IPS DF 6.9 (cell line): ENCODE measurements at places on chromosomes 16 and 17.
A peak's percentile ranks its signal among the peaks of the same experiment; 100 is the strongest.

DNA sequence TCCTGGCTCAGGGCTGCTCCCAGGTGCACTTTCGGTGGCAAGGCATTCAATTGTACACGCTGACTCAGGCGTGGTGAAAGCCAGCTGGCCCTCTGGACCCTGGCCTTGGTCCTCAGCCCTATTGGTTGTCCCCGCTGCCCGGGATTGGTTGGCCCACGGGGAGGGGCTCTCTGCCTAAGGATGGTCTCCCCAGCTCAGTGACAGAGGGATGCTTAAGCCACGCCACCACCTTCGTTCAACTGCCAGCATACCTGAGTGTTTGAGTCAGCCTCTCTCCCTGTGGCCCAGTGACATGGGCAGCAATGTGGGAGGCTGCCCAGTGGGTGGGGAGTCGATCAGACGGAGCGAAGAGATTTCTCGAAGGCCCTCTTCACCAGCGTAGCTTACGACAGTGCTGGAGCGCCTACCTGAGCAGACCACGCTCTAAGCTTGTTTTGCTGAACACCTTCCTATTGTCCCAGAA, 30.3 kb downstream of the IRF8 start:
- H3K4me3 ChIP-seq, result no peak overlapping the region
- H3K27ac ChIP-seq, result no peak overlapping the region
- no peaks in the 10 kb centered on the region for H3K36me3 ChIP-seq
- no peak for DNase-seq

DNA sequence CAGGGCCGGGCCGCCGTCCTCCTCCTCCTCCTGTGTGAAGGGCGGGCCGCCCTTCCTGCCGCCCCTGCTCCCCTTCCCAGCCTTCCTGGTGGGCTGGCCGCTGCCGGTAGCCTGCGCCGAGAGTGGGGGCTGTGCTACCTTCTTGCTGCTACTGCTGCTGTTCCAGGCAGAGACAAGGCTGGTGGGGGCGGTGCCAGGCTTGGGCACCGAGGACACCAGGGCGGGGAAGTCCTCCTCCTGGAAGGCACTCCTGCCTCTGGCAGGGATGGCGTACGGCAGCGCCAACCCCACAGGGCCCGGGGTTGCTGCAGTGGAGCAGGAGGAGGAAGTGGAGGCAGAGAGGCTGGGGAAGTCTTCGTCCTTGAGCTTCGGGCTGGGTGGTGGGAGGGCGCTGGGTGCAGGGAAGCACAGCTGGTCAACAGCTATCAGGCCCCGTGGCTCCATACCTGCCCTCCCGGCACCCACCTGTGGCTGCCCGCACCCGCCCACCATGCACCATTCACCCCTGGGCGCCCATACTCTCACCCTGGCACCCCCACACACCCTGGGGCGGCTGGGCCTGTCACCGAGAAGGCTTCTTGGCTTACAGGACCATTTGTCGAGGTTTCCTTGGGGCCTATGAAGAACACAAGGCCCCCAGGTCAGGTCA, 9.6 kb downstream of the ZNF598 start:
- no peak overlapping the region for H3K27ac ChIP-seq
- peaks cover 4% of the 10 kb centered on the region; the same call in 1 of the 2 replicates for H3K4me1 ChIP-seq
- no peak overlapping the region for H3K4me3 ChIP-seq
- no peaks in the 10 kb centered on the region for H3K27me3 ChIP-seq
- no peak for DNase-seq
- peaks cover 49% of the 10 kb centered on the region for H3K36me3 ChIP-seq

DNA sequence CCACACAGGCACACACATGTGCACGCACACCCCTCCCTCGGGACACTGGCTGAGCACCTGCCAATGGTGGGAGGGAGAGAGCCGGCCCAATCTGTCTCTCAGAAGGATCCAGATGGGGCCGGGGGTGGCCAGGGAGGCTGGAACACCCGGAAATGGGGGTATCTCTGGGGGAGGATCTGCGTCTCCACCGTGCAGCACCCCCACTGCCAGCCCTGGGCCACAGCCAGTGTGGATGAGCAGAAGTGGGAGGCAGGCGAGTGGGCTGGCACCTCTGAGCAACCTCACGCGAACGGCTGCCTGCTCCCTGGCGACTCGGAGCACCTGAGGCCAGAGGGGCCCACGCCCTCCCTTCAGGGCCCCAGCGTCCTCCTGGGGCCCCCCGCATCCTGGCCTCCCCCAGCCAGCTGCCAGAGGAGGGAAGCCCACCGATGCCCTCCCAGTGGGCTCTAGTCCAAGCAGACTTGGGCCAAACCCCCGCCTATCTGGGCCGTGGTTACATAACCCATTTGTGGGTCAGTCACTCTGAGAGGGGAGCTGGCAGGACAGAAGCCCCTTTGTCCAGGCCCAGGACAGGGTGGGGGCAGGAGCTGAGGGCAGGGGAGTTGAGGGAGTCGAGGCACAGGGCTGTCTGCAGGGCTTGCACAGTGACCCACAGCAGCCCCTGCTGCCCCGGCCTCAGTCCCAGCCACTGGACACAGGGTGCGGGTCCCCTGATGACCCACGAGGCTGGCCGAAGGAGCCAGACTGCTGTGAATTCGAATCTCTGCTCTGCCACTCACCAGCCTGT, 5.6 kb downstream of the CASKIN1 start:
- no peaks in the 10 kb centered on the region for H3K27me3 ChIP-seq
- peaks cover 5% of the 10 kb centered on the region; the same call in 1 of the 2 replicates for H3K4me1 ChIP-seq
- H3K4me3 ChIP-seq, result no peak overlapping the region
- DNase-seq, result no peak
- H3K27ac ChIP-seq, result no peak overlapping the region
- H3K36me3 ChIP-seq, result no peaks in the 10 kb centered on the region

DNA sequence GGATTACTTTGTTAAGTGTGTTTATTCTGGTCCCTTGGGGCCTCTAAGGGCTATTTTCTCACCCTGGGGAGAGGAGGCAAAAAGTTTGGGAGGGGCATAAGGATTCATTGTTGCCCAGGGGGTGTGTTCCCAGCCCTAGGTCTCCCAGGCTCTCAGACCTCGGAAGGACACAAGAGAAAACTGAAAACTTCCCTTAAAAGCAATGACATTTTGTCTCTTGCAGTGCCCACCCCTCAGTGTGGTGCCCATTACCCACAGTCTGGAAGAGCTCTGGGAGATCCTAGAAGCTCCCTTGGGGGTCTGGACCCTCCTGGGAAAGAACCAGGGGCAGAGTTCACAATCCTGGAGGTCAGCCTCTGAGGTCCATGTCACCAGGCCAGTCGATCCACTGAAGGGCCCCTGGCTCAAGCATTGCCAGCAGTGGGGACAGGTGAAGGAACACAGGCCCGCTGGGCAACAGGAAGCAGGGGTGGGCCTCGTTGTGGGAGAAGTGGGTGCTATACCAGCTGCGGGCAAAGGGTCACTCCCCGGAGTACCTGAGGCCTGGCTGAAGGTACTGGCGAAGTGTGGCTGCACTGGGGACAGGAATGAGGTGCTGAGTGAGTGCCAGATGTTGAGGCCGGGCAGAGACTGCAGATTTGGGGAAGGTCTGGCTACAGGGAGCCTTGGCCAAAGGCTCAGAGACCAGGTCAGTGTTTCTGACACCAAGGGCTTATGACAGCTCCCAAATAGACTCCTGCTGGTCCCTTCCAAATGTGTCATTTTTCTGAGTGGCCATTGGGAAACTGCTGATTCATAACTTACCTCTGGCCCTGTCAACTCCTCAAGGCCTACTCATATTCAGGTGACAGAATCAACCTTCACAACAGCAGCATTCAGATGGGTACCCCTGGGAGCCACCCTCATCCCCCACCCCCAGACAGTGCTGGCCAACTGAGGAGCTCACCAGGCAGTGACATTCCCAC, 4.6 kb upstream of the ZNF747 start:
- H3K4me1 ChIP-seq, result peaks cover 1% of the 10 kb centered on the region; the same call in 1 of the 2 replicates
- no peak overlapping the region for H3K4me3 ChIP-seq
- no peak overlapping the region for H3K27ac ChIP-seq
- DNase-seq, result no peak
- H3K36me3 ChIP-seq, result no peaks in the 10 kb centered on the region

DNA sequence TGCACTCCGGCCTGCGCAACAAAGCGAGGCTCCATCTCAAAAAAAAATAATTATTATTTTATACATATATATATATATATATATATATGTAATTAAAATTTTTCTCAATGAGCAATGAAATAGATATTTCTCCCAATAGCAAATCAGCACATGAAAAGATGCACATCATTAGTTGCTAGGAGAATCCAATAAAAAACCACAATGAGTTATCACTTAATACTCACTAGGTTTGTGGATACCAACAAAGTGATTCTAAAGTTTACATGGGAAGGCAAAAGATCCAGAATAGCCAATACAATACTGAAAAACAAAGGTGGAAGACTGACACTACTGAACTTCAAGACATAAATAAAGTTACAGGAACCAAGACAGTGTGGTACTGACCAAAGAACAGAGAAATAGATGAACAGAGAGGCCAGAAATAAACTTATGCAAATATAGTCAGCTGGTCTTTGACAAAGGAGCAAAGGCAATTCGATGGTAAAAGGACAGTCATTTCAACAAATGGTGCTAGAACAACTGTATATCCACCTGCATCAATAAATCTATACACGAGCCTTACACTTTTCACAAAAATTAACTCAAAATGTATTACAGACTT, 13.6 kb downstream of the SMG6 start:
- no peak for DNase-seq
- H3K36me3 ChIP-seq, result peaks cover 3% of the 10 kb centered on the region; the same call in 1 of the 2 replicates
- H3K4me1 ChIP-seq, result no peaks in the 10 kb centered on the region
- no peak overlapping the region for H3K4me3 ChIP-seq
- H3K27ac ChIP-seq, result no peak overlapping the region

GRCh38 chr17:42608305-42609181, 631 bp downstream of the RETREG3 start:
- no peaks in the 10 kb centered on the region; the same call in 1 of the 2 replicates for H3K27me3 ChIP-seq
- peaks cover 12% of the 10 kb centered on the region for H3K36me3 ChIP-seq
- H3K4me1 ChIP-seq, result peaks cover 1% of the 10 kb centered on the region; the same call in 1 of the 2 replicates
- peak overlapping the region; percentile 83 for H3K4me3 ChIP-seq
- DNase-seq, result no peak

DNA sequence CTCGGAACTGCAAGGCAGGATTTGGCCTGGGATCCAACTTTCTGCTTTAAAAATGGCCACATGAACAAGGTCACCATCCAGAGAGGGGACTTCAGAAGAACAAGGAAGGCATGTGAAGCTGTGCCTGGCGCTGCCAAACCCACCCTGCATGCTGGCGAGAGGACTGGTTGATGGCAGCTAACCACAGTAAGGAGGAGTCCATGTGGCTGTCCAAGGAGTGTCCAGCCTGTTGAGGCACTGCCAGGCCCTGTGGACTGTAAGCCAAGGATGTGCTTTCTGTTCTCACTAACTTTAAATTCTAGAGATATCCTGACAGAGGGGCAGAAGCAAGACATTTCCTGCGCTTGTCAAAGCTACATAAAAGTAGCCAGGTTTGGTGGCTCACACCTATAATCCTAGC, 40.4 kb downstream of the CDK5R1 start:
- H3K4me3 ChIP-seq, result no peak overlapping the region
- H3K36me3 ChIP-seq, result no peaks in the 10 kb centered on the region
- DNase-seq, result no peak
- H3K27me3 ChIP-seq, result no peaks in the 10 kb centered on the region
- peaks cover 3% of the 10 kb centered on the region for H3K4me1 ChIP-seq

DNA sequence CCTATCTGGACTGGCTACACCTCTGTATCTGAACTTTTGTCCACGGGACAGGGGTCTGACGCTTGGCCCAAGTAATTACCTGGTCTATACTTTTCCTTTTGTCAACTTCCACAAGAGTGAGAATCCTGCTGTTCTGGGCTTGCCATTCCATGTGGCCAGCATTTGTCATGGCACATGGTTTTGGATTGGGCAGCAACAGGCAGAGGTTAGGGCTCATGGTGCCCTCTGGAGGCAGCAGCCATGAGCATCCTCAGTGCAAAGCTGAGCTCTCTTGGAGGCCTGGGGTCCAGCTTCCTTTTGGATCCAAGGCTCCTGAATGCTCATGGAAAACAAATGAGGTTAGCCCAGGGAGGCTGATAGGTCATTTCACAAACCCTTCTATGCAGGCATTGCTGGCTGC, 7.5 kb upstream of the EDC4 start:
- no peaks in the 10 kb centered on the region for H3K27me3 ChIP-seq
- no peaks in the 10 kb centered on the region for H3K4me1 ChIP-seq
- H3K36me3 ChIP-seq, result peaks cover 19% of the 10 kb centered on the region
- no peak overlapping the region for H3K27ac ChIP-seq
- DNase-seq, result no peak

- H3K4me1 ChIP-seq, result peaks cover 3% of the 10 kb centered on the region; the same call in 1 of the 2 replicates
- no peaks in the 10 kb centered on the region for H3K36me3 ChIP-seq
- no peak overlapping the region for H3K27ac ChIP-seq
These were observed 14.9 kb downstream of the SPATA32 start for GRCh38 chr17:45246861-45247428.

DNA sequence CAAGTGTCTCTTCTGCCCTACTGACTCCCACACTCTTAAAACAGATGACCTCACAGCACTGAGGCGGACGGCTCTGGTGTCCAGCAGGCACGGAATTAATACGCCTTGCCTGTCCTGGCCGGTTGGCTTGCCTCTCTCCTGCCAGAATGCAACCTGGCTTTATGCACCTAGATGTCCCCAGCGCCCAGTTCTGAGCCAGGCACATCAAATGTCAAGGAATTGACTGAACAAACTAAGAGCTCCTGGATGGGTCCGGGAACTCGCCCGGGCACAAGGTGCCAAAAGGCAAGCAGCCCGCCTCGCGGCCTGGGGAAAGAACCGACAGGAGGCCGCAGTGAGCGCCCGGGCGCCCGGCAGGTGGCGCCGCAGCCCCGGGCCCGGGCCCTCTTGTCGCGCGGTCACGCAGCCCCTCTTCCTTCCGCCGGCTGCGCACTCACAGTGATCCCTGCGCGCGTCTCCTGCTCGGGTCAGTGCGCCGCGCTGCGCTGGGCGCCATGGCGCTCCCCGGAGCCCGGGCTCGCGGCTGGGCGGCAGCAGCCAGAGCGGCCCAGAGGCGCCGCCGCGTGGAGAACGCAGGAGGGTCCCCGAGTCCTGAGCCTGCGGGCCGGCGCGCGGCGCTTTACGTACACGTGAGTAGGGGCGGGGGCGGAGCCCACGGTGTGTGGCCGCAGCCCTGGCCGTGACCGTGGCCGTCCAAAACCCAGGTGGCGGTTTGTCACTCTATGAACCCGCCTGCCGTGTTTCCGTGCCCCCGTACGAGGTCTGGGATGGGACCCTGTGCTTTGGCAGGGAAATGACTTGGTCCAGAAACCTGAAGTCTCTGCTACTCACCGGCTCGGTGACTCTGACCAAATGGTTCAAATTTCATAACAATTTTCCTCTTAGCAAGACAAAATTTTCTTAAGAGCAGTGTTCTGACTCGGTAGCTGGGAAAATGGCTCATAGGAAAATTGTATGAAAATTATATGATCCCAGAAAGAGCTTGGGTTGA, at the start of gene RSAD1:
Gene RSAD1, plus strand, starts transcription at position 470 of the 991 bp plus-strand sequence. Its CDS starts 25 bp downstream, at position 495.
- no peak for DNase-seq
- H3K36me3 ChIP-seq, result peaks cover 3% of the 10 kb centered on the region; the same call in 1 of the 2 replicates
- no peaks in the 10 kb centered on the region for H3K27me3 ChIP-seq
- H3K27ac ChIP-seq, result no peak within 1 kb of the TSS
- H3K4me1 ChIP-seq, result peaks cover 3% of the 10 kb centered on the region; the same call in 1 of the 2 replicates

GRCh38 chr17:74945543-74945942, 9.8 kb downstream of the OTOP3 start:
- H3K27me3 ChIP-seq, result no peaks in the 10 kb centered on the region; the same call in 1 of the 2 replicates
- no peaks in the 10 kb centered on the region for H3K36me3 ChIP-seq
- no peak overlapping the region for H3K4me3 ChIP-seq
- peaks cover 3% of the 10 kb centered on the region; the same call in 1 of the 2 replicates for H3K4me1 ChIP-seq
- H3K27ac ChIP-seq, result no peak overlapping the region
- no peak for DNase-seq
